ENCODE measurements at places on chromosomes 11 and 22.

DNA sequence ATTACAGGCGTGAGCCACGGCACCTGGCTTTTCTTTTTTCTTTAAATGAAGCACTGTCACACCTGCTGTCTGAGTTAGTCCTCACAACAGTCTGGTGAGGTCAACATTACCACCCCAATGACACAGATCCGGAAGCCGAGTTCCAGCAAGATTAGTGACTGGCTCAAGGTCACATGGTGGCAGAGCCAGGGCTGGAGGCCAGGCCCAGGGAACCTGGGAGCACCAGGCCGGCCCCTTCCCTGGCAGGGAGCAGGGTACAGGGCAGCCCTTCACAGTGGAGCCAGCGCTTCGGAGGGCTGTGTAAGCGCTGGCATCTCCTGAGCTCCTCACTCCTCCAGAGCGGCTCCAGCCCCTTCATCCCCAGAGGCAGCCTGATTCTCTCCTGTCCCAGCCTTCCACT is 118.7 kb downstream of the ST3GAL4 start:
- no peak for DNase-seq

GRCh38 chr22:25148149-25148691 is 51.4 kb upstream of the CRYBB3 start:
- no peak for DNase-seq

- no peak for DNase-seq
Measured at GRCh38 chr11:21774212-21774611, 418.7 kb upstream of the ANO5 start.

DNA sequence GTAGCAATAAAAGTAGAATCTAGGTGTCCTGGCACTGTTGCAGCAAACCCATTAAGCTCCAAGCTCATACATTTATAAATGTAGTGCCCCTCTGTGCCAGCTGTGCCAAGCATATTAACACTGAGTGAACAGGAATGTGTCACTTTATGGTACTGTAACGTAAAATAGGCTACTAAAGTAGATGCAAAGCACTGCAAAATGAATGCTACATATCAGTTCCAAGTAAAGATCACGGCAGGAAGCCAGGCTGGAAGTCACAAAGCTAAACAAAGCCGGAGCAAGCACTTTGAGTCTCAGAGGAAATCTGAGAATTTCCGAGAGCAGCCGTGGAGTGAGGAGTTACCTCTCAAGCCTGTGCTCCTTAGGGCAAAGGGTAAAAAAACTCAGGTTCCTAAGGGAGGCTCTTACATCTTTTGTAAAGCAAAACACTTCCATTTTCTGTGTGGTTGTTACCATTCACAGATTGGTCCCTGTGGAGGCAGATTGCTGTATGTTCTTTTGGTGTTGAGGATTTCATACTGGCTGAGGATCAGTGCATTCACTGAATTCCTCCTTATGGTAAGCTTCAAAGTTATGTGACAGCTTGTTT is 85.7 kb downstream of the WNT11 start:
- no peak for DNase-seq

DNA sequence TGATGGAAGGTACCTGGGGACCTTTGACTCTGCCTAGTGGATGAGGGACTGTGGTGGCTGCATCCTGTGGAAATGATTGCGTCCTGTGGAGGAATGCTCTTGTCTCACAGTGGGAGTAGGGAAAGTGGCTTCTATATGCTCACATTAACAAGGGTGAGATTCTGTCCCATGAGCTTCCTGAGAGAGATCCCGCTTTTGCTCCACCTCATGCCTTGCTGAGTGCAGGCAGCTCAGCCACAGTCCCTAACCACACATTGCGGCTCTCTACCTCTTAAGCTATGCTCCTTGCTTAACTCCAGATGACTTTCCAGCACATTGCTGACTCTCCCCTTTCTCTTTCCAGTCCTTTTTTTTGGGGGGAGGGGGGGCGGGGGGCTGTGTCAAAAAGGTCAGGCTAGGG is 45.0 kb downstream of the TEAD1 start:
- DNase-seq, result no peak

DNA sequence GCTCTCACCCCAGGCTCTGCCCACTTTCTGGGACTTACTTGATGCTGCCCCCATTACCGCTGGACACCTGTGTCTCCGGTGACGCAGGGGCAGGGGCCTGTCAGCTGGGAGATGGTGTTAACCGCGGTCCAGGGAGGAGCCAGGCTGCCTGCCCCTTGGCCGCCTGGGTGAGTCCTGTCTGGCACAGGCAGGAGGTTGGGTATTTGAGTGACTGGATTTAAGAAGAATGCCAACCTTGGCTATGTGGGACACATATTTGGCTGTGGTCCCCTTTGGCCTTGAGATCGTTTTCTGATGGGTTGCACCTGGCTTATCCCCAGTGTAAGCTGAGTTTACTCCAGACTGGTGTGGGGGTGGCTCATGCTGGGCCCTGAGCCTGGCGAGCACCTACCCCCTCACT is 2.5 kb downstream of the MUC6 start:
- DNase-seq, result no peak

- DNase-seq, result no peak
Measured at GRCh38 chr11:112368381-112368780, 107.7 kb upstream of the PLET1 start.

DNA sequence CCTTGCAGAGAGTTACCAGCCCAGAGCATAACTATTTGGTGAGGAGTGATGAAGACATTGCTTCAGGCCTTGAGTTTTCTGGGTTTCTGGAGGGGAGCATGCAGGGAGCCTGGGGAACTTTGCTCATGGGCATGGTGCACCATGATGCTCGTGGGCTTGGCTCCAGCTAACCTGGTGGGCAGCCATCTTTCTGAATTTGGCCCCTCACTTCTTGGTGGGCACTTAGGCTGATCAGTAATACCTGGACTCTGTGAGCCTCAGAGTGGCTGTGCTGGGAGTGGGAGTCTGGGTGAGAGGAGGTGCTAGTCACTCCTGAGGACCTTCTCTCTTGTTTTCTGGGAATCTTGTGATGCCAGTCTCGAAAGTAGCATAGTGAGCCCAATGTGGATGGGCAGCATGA is 30.6 kb downstream of the AMPD3 start:
- DNase-seq, result no peak

DNA sequence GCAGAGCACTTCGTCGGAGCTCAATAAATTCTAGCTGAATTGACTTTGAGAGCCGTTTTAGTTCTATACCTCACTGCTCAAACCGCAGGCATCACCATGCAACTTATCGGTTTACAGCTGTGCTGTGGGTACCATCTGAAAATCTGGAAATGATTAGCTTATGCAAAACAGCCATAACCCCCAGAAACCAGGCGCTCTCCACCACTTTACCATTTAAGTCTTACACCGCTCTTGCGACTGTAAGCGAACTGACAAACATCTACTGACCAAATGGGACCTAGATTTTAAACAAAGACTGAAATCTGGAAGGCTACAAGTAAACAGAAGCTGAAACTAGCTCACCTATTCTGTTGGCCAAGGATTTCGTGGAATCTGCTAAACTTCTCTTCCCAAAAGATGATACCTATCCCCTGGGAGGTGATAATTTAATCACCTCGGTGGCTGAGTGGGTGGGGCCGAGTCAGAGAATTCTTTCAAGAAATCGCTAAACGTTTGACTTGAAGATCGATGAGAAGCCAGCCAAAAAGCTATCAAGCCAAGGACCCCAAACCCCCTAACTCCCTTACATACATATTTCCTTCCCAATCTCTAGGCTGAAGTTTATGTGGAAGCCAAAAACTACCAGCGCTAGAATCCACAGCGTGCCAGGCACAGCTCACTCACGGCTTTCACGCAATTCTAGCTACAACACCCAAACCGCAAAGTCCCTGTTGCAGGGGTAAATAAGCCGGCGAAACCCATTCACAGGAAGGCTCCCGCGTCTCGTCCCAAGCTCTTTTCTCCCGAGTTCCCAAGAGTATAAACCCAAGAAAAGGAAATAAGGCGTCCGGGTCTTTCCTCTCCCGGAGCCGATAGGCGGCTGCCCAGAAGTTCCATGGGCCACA is 644 bp downstream of the SPTY2D1 start:
- peak; percentile 17 for DNase-seq

GRCh38 chr11:63761931-63762653 is 6.5 kb downstream of the ZFTA start:
- no peak for DNase-seq

- no peak for DNase-seq
Measured at GRCh38 chr22:45631841-45632238, 39.8 kb upstream of the ATXN10 start.

DNA sequence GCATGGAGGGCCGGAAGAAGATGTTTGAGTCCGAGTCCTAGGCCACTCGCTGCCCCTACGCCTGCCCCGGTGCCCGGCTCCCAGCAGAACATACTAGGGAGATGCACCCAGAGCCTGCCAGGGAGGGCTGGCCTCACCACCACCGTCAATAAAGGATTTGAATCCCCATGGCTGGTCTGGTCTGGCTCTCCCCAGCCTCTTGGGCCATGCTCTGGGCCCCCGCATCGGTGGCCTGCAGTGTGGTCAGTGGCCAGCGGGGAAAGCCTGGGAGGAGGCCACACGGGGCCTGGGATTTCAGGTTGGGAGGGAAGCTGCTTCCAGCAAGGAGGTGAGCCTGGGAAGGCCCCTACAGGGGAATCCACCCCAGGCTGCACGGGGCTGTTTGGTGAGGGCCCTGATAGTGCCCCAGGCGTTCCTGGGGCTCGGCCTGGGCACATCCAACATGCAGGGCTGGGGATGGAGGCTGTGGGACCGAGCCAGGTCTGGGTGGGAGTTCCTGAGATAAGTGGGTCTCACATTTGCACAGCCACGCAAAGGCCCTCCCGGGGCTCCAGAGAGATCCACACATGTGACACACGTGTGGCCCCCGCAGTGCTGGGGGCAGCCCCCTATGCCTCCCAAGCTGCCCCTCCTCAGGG is 2.8 kb downstream of the TNNI2 start:
- no peak for DNase-seq

GRCh38 chr11:68331338-68331947 is 19.1 kb downstream of the LRP5 start:
- DNase-seq, result no peak

GRCh38 chr22:19430890-19431541 is 517 bp downstream of the HIRA start:
- no peak for DNase-seq

- DNase-seq, result no peak
Measured at GRCh38 chr11:63491636-63492372, 837 bp upstream of the PLAAT5 start.

GRCh38 chr11:6568191-6568918 is 35.1 kb downstream of the RRP8 start:
- no peak for DNase-seq

DNA sequence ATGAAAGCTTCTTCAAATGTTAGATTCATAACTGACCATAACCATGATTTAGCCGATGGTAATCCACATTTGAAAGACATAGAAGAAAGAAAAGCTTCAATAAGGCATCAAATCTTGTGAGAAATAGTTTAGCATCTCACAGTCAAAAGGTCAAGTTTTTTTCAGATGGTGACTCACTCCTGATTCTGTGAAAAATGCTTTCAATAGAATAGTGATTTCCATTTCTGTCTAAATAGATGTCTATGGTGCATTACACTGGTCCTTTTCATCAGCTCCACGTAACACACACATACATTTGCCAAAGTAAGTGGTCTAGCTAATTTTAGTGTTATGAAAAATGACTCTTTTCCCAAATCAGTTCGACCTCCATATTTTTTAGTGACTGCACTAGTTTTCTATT is 139.2 kb downstream of the LRRC4C start:
- DNase-seq, result no peak

- DNase-seq, result no peak
Measured at GRCh38 chr11:58060939-58061672, 30.4 kb downstream of the OR6Q1 start.

DNA sequence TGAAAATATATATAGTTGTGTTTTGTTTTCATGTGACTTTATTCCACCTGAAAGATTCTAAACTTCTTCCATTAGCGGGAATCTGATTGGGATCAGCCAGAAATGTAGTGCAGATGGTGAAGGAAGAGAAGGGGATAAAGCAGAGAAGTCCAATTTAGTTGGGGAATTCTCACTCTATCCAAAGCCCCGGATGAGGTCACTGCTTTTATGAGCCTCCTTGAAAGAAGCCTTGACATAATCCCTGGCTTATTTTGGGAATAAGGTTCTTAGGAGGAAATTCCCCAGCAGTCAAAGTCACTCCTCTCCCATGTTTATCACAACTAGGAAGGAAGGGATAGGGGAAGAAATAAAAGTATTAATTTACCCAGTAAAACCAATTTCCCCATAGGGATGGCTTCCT is 41.1 kb downstream of the OSBP start:
- DNase-seq, result no peak

DNA sequence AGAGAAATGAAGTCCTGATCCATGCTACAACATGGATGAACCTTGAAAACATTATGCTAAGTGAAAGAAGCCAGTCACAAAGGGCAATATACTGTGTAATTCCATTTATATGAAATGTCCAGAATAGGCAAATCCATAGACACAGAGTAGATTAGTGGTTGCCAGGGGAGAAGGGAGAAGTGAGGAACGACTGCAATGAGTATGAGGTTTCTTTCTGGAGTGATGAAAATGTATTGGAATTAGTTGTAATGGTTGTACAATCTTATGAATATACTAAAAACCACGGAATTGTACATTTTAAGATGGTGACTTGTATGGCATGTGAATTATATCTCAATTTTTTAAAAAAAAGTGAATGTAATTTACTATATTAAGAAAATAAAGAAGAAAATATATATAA is 83.1 kb upstream of the GDPD4 start:
- DNase-seq, result no peak

Data from activated T-cell treated with anti-CD3 and anti-CD28 coated beads for 24 hours (primary cell).